ENCODE measurements at places on chromosomes 3 and 15.

- no peak for DNase-seq
These were observed 307.8 kb upstream of the TPRG1 start for GRCh38 chr3:188863999-188864406.

DNA sequence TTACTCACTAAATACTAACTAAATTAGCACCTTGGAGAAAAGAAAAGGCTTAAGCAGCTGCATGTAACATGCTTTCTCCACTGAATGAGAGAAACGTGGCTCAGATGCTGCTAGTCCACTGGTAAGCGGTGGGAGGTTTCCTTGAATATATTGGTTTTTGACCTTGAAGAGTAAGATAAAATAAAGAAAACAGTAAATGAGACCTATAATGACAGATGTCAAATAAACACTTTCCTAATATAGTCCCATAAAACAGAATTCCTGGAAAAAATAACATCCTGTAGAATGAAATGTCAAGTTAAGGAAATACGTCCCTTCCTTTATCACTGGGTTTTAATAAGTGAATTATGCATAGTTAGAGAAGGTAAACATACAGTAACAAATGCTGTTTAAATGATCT is 215.0 kb downstream of the DPH6 start:
- no peak for DNase-seq

- DNase-seq, result no peak
These were observed 29.8 kb upstream of the CLK3 start for GRCh38 chr15:74585857-74586256.

DNA sequence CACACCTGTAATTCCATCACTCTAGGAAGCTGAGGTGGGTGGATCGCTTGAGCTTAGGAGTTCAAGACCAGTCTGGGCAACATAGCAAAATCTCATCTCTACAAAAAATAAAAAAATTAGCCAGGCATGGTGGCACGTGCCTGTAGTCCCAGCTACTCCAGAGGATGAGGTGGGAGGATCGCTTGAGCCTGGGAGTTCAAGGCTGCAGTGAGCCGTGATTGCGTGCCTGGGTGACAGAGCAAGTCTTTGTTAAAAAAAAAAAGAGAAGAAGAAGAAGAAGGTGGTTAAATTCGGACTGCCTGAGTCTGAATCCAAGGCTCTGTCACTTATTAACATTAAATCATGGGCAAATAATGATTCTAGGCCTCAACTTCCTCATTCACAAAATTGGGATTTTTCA is 51.0 kb downstream of the EOMES start:
- no peak for DNase-seq

DNA sequence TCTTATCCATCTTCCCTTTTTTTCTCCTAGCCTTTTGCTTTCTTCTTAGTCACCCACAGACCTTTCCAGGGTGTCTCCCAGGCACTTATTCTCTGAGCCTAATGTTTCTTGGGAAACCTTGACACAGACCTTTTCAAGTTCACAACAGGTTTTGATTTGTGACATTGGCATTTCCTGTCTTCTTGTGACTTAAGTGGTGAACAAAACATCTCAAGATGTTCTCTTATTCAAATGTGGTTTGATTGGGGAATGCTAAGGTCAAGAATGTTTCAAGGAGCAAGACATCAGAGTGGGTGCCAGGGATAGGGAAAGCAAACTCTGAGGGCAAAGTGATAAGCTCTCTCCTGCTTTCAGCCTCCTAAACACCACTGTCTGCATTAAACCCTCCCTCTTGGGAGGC is 68.2 kb upstream of the GSK3B start:
- DNase-seq, result no peak

DNA sequence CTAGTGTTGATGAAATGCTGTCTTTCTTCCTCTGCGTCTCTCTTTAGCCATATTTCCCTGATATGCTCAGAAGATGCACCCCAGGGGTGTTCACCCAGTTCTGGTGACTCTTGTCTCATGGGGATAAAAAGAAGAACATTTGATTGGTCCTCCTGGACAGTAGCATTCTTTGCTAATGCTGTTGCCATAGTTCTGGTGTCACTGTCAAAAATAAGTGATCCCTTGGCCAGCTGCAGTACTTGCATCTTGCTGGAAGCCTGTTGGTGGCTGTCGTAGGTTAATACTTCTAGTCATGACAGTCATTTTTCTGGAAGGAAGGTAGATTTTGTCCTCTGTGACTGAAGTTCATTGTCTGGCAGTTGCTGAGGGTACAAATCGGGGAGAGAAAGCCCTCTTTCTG is 124.5 kb downstream of the UNC13C start:
- no peak for DNase-seq

DNA sequence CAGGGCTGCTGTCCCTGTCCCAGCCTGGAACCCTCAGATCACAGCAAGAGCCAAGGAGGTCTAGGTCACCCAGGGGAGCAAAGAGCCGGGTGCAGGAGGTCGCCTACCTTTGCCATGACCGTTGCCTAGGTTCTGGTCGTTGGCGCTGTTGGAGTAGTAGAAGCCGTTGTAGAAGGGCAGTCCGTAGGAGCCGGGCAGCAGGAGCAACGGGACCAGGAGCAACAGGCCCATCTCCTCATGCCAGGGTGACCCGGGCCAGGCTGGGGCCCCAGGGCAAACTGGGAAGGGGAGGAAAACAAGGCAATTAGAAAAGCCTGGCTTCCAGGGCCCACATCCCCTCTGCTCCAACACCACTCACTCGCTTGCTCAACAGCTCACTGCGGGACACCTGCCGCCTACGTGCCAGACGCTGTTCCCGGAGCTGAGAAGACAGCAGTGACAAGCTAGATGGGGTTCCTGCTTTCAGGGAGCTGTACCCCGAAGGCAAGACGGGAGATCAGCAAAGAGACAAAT is 8.2 kb downstream of the HAPLN3 start:
- no peak for DNase-seq

DNA sequence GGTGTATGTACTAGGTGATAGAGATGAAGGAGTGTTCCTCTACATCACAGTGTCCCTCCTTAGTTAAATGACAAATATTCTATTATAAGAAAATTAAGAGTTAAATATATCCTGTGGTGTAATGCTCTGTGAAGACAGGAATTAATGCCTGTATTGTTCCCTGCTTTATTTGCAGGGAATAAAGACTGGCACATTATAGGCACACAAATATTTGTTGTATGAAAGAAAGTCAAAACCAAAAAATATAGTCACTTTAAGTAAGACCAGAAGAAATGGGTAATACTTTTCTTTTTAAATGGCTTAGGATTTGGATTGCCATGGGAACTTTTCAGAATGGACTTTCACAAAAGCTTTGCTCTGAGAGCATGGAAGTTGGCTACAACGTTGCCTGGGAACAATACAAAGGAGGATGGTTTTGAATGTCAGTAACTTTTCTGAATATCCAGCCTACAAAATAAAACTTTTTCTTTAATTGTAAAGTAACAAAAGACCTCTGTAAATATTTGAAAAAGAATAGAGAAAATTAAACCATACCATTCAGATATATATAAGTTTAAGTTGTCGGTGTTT is 158.0 kb upstream of the P2RY1 start:
- no peak for DNase-seq

- DNase-seq, result no peak
These were observed 283.9 kb upstream of the CTNNB1 start for GRCh38 chr3:40915346-40915865.

DNA sequence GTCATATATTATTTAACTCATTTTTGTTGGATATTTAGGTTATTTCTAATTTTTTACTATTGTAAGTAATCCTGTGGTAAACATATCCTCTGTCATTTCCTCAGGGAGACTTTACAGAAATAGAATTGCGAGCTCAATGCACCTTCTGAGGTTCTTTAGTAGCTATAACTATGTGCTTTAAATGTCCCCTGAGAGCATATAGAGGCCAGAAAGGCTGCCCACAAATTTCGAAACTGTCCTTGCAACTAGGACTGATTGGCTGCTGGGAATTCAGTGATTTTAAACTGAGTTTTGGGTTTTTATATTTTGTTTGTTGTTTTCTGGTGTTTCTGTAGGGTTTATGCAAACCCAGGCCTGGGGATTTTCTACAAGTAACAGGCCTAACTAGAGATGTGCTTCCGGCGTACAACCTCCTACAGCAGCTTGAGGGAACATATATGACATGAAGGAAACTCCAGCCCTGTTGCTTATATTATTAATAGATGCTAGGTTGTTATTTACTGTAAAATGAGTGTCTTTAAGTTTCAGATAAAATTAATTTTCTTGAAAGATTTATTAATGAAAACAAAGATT is 29.1 kb upstream of the P4HTM start:
- no peak for DNase-seq

DNA sequence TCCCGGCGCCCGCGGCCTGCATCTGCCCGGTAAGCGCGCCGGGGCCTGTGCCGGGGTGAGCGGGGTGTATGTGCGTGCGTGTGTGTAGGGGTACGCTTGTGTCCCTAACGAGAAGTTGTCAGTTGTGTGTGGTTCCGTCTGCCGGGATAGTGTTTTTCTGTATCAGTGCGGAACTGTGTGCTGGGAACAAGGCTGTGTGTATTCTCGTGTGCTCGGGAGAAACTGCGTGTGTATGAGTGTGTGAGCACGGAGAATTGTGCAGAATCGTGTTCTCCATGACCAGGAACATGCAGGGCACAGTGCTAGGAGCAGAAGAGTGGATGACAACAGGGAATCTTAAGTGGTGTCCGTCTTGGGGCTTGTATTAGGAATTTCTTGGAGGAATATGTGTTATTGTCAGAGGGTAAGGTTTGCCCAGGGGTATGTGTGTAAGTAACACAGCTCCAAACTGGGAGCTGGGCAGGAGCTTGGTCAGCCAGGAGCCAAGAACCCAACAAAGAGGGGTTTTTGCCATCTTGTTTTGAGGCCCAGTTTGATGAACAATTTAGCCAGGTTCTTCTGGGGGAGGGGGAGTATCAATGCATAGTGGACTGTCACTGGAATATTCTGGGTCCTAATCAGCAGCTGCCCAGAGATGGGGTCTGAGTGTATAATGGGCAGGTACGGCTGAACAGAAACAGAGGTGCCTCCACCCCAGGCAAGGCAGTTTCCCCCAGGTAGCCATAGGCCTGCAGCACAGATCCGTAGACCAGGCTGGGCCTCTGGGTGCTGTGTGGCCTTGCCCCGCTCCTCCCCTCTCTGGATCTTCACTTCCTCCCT is 2.1 kb downstream of the ISL2 start:
- no peak for DNase-seq

DNA sequence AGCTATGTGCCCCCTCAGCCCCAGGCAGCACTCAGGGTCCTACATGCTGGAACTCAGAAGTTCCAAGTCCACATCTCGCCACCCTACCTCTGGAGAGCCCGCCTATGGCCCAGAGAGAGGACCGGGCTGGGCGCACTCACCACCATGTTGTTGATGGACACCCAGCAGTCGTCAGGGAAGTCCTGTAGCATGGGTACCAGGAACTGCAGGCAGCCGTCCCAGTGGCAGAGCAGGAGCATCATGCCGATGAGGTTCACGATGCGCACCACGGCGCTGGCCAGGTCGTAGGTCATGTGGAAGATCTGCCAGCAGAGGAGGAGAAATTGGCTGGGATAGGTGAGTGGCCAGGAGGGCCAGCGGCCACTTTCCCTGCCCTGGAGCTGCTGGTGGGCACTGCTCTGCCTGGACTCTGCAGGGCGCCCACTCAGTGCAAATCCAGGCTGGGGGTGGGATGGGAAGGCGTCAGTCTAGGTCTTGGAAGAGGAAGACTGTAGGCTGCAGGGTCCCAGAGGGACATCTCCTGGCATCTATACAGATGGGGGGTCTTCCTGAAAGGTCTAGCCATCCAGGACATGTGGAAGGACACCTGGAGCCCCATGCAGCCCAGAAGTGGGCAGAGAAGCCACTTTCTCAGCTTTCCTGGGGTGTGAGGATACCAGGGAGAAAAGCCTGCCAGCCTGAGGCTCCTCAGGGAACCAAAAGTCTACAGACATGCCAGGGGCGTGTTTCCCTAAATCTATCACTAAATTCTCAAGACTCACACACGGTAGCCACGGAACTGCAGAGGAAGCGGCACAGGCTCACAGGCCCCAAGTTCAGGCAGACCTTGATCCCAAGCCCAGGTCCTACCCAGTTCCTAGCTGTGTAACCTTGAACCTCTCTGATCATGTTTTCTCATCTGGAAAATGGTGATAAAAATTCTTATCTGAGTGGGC is 36.5 kb downstream of the HCN4 start:
- no peak for DNase-seq

DNA sequence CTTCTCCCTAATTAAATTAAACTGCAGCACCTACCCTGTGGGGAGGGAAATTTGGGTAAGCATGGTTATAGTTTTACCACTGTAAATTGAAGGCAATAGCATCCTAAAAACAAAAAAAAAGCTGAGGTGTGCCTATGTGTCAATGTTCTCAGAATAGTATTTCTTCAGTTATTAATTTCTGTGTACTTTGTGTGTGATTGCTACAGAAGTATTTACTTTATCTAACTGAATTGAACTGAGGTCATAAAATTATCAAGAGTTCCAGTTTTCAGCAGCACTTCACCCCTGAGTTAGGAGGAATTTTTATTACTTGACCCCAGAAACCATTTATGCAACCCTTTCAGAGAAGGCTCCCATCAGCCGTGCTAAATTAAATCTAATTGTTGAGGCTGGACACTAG is 333.6 kb upstream of the ALCAM start:
- no peak for DNase-seq

DNA sequence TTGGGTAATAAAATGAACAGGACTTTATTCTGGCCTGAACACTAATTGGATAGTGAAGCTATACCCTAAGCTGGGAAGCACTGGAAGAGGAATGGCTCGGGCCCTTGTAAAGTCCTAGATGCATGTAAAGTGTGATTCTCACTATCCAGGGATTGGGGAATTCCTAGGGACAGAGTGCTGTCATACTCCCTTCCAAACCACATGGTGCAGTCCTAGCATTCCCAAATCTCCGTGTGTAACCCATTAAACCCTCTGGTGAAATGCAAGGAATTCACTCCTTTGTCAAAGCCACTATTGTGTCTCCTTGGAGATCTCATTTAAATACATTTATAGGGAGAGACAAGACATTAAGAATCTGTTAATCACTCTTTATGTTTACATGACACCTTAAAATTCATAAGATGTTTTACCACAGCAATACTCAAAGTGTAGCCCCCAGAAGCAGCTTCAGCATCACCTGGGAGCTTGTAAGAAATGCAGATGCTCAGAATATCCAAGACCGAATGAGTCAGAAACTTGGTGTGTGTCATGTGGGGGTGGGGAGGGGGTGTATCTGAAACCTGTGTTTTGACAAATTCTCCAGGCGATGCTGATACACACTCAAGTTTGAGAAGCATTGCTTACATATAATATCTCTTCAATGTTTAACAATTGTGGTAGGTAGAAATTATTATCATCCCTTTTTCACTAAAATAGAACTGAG is 121.8 kb upstream of the NPHP3 start:
- DNase-seq, result no peak

- DNase-seq, result no peak
These were observed 100.0 kb downstream of the PCCB start for GRCh38 chr3:136350132-136350531.

- DNase-seq, result no peak
These were observed 42.9 kb downstream of the CCK start for GRCh38 chr3:42222942-42223693.
